ENCODE measurements at places on chromosomes 13 and 19. TPM values are rescaled to one million over a fixed set of nuclear protein-coding genes. Genes with fewer than 3 reads are reported as not detected.

Gene LONP1
- 21.7 TPM for total RNA-seq

Gene CLIP3
- 8.5 TPM for total RNA-seq

Gene LHB
- not detected for total RNA-seq

Gene ZNF486
- 23.4 TPM for total RNA-seq

Gene PGLYRP1
- total RNA-seq, result not detected

Gene STX10
- 26.4 TPM for total RNA-seq

Gene RXFP2
- not detected for total RNA-seq

GRCh38 chr13:29402166-29402636, 193.3 kb downstream of the SLC7A1 start:
- DNase-seq, result peak; percentile 2

DNA sequence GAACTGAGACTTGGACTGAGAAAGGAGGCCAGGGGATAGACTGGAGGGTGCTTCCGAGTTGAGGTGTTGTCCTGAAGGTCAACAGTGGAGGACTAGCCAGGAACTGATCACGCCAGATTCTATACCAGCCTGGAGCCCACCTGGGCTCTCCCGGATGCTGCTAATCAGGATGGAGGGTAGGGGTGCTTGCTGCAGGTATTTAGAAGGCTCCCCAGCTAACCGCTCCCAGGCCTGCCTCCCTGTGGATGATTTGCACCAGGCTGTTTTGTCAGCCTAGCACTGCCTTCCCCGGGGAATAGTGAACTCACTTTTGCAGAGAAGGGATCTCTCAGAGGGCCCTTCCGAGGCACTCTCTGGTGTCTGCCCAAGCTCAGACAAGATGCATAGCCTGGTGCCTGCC, 60.5 kb upstream of the KCTD15 start:
- no peak for DNase-seq

DNA sequence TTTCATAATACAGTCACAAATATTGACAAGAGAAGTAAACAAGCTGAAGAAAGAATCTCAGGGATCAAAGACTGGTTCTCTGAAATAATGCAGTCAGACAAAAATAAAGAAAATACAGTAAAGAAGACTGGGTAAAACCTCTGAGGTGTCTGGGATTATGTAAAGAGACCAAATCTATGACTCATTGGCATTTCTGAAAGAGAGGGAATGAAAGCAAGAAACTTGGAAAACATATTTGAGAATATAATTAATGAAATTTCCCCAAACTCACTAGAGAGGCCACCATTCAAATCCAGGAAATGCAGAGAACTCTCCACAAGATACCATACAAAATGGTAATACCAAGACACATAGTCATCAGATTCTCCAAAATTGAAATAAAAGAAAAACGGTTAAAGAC, 53.0 kb upstream of the GPC6 start:
- no peak for DNase-seq

DNA sequence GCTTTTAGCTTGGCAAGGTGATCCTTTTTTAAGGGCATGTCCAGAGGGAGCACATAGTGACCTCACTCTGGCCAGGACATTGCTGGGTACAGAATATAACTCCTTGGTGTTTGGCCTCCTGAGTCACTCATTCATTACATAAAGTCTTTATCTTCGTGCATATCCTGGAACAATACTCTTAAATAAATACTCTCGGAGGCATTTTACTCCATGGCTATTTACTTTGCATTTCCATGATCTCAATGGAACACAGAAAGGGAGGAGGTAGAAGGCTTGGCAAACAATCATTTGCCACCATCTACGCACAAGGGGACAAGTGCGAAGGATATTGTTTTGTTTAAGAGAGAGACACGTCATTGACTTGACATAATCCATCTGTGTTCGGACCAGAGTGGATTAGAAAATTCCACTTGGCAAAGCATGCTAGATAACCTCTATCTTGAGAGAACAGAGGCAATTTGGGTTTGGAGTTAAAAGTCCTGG, 210.0 kb downstream of the IRS2 start:
- DNase-seq, result no peak

- no peak for DNase-seq
These were observed 656.6 kb downstream of the UQCRFS1 start for GRCh38 chr19:28556371-28556770.

DNA sequence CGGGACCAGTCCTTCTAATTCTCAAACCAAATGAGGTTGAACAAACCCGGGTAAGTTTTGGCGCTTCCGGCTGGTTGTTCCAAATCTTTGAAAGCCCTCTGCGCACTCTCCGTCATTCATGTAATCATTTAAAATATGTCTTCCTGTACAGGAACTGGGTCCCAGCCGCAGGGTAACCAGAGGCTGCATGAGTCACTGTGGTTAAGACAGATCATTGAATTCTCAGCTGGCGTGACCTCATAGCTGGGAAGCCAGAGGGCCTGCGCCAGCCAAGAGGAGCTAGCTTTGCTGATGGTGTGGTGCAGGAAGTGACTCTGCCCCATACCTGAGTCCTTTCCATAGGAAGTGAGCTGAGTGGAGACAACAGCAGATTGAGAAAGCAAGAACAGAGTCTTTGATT, 135.2 kb downstream of the TSHZ3 start:
- DNase-seq, result no peak

DNA sequence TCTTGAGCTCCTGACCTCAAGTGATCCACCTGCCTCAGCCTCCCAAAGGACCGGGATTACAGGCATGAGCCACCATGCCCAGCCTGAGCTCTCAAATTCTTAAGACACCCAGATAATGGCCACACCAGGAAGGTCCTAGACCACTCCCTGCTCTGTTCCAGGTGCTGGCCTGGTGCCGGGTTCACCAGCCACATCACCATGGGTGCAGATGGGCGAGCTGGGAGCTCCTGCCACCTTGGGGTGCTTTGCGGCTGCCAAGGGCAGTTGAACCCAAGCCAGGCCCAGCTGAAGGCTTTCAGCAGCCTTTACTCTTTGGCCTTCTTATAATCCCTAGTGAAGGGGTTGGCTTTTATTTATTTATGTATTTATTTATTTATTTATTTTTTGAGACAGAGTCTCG, 4.9 kb downstream of the HPN start:
- no peak for DNase-seq

- no peak for DNase-seq
These were observed 263 bp downstream of the RHPN2 start for GRCh38 chr19:33064458-33064791.

DNA sequence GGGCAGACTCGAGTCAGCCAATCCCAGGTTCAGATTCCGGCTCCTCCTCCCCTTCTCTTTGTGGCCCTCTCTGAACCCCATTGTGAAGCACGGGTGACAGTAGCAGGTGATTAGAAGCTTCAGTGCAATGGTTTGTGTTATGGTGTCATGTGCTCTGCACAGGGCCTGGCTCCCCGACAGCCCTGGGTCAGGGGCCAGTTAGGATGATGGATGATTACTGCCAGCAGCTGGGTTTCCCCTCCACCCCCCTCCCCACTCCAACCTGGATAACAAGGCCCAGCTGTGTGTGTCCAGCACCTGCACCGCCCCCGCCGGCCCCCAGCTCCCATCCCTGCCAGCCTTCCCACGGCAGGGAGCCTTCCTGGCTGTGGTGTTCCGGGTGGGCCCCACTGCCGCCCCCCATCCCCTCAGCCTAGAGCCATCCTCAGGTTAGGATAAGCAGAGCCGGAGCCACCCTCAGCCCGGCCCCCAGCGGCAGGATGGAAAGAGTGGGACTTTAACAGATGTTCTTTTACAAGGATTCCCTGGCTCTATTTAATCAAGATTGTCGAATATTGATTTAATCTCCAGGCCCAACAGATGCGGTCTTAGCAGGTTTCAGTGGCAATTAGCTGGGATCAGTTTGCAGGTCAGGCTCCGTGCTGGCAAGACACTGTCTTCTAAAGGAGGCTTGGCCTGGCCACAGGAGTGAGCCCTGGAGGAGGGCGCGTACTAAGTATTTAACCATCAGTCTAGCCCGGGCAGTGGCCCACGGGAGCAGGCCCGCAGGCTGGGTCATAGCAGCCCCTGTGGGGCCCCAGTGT, 156.2 kb downstream of the SIPA1L3 start:
- no peak for DNase-seq

DNA sequence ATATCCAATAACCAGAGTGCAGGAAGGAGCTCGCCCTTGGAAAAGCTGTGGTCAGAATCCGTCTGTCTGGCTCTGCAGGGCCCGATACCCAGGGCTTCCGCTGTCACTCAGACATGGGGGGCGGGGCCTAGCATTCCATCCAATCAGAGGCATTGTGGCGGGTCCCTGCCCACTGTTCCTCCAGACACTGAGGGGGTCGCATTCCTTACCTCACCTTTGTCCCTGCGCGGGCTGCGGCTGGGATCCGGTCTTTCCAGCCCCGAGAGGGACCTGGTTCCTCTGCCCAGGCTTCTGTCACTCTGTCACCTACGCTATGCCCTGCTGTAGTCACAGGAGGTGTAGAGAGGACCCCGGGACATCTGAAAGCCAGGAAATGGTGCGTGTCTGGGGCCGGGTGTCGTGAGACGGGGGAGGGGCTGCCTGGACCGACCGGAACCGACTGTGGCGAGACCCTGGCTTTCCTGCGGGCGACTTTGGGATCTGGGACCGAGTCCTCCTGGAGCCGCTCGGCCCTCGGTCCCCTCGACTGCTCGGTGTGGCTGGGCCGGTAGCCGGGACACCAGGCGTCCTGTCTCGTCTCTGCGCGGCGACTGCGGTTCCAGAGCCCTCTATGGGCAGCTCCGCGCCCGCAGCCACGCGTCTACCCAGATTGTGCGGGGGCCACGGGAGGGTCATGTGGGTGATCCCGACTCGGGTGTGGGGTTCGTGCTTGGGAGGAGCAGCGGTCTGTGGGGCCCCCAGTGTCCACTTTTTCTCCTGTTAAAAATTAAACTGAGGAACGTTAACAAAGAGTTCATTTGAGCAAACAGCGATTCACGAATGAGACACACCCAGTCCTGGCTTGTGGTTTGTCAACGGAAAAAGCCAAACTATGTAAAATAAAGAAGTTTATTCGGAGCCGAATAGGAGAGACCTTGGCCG, at the start of gene ZNF69:
ZNF69 (plus strand) TSS at position 172 of the 921 bp plus-strand sequence; CDS start at position 314, 142 bp downstream.
- DNase-seq, result peak; percentile 80

GRCh38 chr19:29475469-29475868, 50.3 kb upstream of the VSTM2B start:
- no peak for DNase-seq

- DNase-seq, result no peak
These were observed 204.5 kb downstream of the POU4F1 start for GRCh38 chr13:78398743-78399410.

DNA sequence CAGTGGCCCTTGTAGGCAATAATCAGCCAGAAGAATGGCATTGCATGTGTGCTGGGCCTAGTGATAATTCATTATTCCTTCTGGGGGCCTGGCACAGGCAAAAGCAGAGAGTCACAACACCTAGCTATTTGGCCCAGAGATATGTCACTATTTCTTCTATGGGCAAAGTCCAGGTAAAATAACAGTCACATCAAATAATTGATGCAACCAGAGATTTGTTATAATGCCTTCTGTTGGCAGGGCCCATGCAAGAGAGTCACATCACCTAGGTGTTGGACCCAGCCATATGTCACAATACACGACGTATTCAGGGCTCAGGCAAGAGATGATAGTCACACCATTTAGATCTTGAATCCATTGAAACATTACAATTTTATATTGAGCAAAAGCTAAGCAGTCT, 66.1 kb downstream of the ZNF726 start:
- no peak for DNase-seq

DNA sequence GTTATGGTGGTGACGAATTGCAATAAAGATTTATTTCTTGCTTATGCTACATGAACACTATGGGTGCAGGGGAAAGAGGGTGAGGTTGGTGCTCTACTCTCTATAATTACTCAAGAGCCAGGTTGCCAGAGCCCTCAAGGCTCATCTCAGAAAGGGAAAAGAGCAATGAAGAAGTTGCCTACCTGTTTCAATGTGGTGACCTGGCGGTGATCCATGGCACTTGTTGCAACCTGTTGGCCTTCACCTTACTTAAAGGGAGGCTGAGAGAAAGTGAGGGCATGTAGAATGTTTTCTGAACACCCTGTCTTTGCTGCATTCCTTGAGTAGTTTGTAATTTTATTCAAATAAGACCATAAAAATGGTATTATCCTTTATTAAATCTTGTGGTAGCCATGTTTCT, 394.4 kb downstream of the GPC6 start:
- no peak for DNase-seq

GRCh38 chr13:36432106-36432544, at the start of gene CCNA1:
TSS of gene CCNA1 (plus strand) at chr13:36432495. CDS start at chr13:36433057, 562 bp downstream.
- DNase-seq, result no peak

DNA sequence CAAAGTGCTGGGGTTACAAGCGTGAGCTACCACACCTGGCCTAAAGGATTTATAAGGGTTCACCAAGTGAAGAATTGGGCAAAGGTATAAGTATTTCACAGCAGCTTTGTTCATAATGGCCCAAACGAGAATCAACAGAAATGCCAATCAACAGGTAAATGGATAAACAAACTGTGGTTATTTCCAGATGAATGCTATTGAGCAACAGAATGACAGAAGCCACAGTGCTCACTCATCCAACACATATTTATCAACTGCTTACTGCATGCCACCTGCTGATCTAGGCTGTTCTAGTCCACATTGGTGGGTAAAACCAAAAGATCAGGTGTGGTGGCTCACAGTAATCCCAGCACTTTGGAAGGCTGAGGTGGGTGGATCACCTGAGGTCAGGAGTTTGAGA, 27.7 kb downstream of the CACNA1A start:
- no peak for DNase-seq

DNA sequence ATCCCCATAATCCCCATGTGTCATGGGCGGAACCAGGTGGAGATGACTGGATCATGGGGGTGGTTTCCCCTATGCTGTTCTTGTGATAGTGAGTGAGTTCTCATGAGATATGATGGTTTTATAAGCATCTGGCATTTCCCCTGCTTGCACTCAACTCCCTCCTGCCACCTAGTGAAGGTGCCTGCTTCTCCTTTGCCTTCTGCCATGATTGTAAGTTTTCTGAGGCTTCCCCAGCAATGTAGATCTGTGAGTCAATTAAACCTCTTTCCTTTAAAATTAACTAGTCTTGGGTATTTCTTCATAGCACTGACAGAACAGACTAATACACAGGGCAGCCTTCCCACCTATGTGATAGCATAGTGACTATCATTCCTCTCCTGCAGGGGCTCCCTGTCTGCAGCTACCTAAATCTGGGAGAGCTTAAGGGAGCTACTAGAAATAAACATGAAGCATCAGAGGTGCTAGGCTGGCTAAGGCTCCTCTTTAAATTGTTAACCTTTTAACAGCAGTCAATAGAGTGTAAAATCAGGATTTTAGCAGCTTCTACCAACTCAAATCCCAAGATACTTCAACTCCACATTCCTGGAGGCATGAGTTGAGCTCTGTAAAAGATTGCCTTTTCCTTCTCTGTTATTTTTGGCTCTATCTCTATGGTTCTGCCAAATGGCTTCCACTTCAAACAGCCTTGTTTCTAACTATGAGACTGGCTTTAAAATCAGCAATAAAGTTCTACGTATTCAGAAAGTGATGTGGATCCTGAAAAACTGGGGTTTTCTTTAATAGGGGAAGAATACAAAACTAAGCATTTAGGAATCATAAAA, 112.3 kb downstream of the VWA8 start:
- DNase-seq, result no peak

All from urinary bladder (tissue), 4 donors.